ENCODE measurements at places on chromosomes 7 and 10. TPM values are rescaled to one million over a fixed set of nuclear protein-coding genes. Genes with fewer than 3 reads are reported as not detected.

The TMEM248 gene
- total RNA-seq = 150 TPM

The OR6V1 gene
- not detected for total RNA-seq

GRCh38 chr10:131070856-131071255 lies 240.7 kb downstream of the TCERG1L start:
- no peak for DNase-seq

GRCh38 chr10:12484941-12485805 lies 135.8 kb downstream of the CAMK1D start:
- DNase-seq = no peak

DNA sequence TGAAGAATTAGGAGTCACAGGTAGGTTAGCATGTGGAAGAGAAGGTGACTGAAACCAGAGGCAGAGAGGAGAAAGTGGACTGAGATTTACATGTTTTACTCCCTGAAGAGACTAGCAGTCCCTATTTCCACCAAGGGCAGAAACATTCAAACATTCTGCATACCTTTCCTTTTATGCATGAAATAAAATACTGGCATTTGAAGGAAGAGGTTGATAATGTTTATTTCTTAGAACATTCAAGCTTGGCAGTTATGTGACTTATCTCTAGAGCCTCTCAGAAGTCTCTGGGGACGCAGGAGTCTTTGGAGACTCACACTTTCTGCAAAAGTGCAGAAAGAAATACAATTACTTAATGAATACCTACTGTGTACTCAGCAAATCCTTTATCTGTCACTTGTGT lies 507.1 kb upstream of the C7orf33 start:
- no peak for DNase-seq

The DNAJC2 gene
- total RNA-seq = 132 TPM

GRCh38 chr7:1290026-1290678 lies 57.5 kb downstream of the UNCX start:
- DNase-seq = peak; percentile 58

- no peak for DNase-seq
These were observed 84.9 kb upstream of the PPP1R17 start for GRCh38 chr7:31602041-31602625.

- DNase-seq = no peak
These were observed 79.1 kb downstream of the PIK3CG start for GRCh38 chr7:106944035-106944665.

The SFRP5 gene
- 3.0 TPM for total RNA-seq

DNA sequence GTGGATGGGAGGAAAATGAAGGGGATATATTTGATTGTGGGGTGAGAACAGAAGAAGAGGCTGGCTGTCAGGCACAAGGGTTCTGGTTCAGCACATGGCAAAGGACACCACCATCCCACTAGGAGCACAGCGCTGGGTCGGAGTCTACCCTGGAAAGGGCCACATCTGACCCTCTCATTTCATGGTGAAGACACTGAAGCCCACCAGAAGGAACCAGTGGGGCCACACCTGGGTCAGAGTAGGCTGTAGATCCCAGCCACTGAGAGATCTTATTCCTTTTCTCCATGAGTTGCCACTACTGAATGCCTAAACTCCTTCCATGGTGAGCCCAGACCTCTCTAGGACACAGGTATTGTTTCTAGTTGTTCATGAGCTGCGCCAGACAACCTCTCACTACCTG lies 25.8 kb downstream of the SFTPD start:
- DNase-seq = no peak

The WDR86 gene
- 0.48 TPM for total RNA-seq

- no peak for DNase-seq
These were observed 6.8 kb upstream of the MYOZ1 start for GRCh38 chr10:73647875-73648651.

The LRIT1 gene
- not detected for total RNA-seq

DNA sequence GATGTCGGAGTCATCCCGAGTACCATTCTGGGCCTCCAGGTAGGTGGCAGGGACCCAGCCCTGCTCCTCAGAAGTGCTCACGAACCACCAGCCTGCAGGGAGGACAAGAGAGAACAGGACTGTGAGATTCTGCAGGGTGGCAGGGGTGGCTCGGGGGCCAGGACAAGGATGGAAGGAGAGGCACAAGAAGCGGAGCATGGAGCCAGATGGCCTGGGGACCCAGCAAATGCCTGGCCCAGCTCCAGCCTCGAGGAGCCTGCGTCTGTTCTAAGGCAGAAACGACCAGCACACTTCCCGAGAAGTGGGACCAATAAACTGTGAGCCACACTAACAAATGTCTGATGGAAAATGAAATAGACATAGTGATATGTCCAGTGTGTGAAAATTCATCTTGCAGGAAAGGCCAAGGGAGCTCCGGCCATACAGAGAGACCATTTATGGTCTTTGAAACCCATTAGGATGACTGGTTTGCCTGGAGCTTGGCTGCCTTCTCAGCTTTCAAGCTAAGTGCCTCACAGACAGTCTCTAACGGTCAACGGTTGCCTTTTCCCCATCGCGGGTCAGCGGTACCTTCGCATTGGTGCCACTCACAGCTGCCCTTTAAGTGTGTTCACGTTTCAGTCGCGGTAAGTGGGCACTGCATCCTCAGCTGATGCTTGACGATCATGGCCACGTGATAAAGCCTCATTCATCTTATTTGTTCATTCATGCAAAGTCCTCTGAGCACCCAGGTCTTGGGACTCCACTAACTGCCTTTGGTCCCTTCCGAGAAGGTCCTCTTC lies 133.8 kb downstream of the NEURL1 start:
- DNase-seq = no peak

The C10orf143 gene
- 0.46 TPM for total RNA-seq

GRCh38 chr7:104584620-104585019 lies 256.2 kb downstream of the LHFPL3 start:
- peak; percentile 71 for DNase-seq

DNA sequence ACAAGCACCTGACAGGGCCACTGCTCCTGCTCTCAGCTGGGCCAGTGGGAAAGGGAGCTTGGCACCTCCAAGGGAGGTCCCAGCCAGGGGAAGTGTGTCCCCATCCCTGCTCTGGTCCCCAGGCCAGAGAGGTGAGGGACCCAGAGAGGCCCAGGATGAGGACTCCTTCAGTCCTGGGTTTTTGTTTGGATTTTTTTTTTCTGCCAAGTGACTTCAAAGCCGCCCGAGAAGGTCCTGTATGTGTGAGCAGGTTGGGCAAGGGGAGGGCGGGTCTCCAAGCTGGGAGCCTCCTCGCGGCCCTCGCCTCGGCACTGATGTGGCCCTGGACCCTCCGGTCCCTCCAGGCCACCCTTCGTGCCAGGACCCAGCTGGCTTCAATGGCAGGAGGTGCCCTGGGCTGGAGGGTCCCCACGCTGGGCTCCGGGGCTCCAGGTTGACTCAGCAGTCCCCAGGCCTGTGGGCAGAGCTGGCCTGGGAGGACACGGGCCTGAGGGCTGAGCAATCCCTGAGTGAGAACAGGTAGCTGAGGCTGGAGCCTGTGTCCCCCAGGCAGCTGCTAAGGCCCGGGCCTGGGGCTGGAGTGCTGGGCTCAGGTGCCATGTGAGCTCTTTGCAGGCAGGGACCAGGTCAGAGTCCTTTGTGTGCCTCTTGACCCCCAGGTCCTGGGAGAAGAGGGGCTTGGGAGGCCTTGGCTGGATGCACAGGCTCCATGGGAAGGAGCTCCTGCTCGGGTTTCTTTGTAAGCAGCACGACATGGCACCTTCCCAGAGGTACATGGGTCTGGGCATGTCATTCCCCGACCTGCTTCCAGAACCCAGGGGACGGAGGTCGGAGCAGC lies 140.6 kb downstream of the FAM53B start:
- no peak for DNase-seq

The OR2A5 gene
- not detected for total RNA-seq

DNA sequence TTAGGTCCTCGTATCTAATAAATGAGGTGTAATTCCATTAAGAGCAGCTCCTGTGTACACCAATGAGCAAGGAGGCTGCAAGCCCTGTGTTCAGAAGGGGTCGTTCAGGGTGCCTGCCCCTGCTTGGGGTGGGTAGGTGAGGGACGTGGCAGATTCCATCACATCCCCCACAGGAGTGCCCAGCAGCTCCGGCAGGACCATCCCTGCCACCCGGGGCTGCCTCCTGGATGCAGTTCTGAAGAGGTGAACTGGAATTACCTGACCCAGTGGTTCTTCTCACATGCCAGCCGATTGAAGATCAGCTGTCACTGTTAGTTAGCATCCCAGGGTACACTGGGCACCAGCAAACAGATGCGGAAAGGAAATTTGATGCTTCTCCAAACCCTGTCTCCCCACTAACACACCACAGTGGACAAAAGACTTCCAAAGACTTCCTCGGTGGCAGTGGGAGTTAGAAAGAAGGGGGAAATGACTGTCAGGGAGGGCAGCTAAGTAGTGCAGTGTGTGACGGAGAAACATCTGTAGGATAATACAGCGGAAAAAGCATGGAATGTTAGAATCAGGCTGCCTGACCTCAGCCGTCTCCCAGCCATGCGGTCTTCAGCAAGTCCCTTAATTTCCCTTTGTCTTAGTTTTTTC lies 313.6 kb upstream of the ZMIZ1 start:
- DNase-seq = no peak

DNA sequence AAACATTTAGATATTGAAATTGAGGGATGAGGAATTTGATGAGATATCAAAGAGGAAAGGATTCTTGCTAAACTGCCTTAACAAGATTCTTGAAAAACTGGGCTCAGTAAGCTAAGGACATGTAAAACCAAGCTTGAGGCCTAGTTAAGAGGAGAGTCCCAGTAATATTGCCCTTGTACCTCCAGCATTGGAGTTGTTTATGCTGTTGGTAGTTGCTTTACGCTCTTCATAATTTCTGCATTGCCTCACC lies 156.1 kb upstream of the TRIM24 start:
- no peak for DNase-seq

The NPTX2 gene
- 4.5 TPM for total RNA-seq

DNA sequence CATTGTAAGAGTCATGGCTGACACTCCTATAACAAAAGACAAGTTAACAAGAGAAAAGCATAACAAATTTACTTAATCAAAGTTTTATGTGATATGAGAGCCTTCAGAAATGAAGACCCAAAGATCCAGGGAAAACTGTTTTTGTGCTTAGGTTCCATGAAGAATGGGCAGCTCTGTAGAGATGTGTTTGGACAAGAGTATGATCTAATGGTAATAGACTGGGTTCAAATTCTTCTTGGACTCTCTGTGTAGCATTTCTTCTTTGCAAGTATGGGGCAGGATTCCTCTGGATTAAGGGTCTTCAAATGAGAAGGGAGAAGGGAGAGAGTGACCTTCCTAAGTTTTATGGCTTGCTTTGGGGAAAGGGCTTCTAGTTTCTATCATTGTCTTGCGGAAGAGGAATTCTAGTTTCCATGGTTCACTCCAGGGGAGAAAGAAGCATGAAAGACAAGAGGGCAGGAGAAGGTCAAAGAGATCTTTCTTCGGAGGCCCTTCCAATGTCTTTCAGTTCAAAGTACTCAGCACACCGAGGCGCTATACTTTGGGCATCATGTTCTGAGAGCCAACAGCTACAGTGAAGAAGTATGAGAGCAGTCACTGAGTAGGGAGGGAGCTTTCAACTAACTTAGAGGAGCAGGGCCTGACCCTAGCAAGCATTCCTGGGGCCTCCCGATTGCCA lies 15.4 kb downstream of the IFIT3 start:
- DNase-seq = no peak

DNA sequence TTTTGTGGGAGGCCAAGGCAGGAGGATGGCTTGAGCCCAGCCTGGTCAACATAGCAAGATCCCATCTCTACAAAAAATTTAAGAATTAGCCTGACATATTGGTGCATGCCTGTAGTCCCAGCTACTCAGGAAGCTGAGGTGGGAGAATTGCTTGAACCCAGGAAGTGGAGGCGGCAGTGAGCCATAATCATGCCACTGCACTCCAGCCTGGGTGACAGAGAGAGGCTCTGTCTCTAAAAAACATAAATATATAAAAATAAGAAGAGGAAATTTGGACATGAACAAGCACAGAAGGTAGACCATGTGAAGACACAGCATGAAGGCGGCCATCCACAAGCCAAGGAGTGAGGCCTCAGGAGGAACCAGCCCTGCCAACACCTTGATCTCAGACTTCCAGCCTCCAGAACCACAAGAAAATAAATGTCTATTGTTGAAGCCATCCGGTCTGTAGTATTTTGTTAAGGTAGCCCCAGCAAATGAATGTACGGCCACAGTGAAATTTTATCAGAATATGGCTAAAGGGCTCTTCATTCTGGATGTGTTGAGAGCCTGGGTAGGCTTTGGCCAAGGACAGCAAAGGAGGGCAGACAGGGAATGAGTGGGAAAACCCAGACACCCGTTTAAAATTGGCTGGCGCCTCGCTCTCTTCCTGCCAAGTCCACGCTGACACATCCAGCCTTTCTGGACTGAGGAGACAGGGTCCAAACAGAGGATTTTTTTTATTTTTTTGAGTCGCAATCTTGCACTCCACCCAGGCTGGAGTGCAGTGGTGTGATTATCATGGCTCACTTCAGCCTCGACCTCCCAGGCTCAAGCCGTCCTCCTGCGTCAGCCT lies 12.9 kb upstream of the GRID2IP start:
- DNase-seq = no peak

- DNase-seq = no peak
These were observed 10.8 kb downstream of the NKX6-2 start for GRCh38 chr10:132774902-132775863.

GRCh38 chr7:136069840-136070529 lies 92.8 kb upstream of the MTPN start:
- DNase-seq = no peak

The ASZ1 gene
- not detected for total RNA-seq

DNA sequence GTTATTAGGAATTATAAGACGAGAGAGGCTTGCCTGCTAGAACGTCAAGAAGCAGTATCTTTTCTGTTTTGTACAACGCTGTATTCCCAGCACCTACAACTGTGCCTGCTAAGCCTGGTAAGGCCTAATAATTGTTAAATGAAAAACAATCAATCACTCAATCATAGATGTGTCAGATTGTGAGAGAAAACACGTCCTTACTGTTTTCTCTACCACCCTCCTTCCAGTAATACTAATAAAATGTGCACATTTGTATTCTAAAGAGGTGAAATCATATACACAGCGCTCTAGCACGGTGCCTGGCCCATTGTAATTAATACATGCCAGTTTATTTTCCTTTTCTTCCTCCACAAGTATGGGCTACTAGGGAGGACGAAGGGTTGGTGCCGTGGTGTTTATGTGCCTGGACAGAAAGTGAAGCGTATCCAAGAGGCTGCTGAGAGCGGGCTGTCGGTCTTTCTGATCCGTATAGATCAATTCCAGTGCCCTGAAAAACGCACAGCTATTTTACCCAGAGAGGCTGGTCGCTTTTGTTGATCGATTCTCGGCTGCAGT lies 1.5 kb upstream of the AUTS2 start:
- DNase-seq = no peak

- no peak for DNase-seq
These were observed 499.4 kb downstream of the AUTS2 start for GRCh38 chr7:70097645-70098044.
